ENCODE measurements at places on chromosomes 2 and 18.

- no peak for DNase-seq
These were observed 292.9 kb downstream of the XIRP2 start for GRCh38 chr2:167181134-167181533.

- no peak for DNase-seq
These were observed 47.1 kb downstream of the PLCL1 start for GRCh38 chr2:197851451-197851850.

DNA sequence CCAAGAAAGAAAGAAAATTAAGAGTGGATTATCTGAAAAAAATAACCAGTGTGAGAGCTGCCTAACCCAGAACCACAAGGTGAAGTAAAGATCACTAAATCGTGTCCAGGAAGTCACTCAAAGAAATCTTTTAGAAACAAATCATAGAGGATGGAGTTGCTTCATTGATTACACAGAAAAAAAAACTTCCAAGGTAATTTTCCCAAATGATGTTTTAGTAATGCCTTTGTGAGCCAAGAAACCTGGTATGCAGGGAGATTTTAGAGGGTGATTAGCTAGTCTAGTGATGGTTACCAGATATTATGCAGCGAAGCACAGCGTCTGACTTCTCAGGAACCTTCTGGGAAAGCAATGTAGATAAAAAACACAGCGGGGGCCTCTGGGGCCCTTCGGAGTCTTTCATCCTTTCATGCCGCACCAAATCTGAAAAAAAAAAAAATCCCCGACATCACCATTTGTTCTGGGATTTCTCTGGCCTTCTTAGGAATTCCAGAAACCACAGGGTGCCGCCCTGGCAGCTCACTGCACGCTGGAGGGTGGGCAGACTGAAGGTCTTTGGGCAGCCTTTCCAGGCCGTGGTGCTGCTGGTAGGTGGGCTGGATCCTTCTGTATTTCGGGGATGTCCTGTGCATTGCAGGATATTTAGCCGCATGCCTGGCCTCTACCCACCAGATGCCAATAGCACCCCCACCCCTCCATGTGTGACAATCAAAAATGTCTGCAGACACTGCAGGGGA, 17.3 kb downstream of the ALPK2 start:
- no peak for DNase-seq

DNA sequence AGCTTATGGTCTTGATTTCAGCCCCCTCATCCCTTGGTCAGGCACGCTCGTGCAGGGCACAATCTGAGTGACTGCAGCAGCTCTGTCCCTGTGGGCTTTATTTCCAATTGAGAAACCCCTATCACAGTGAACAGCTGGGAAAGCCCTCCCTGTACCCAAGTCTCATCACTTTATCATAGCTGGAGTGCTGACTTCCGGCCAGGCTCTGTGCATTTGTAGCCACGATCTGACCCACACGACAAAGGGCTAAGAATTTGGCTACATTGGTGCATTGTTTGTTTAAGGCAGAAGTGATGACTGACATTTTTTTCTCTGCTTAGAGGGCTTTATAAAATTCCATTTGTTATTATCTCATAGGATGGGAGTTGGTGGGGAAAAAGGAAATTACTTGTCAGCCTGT, 184.4 kb downstream of the KCNS3 start:
- no peak for DNase-seq

- DNase-seq: no peak
These were observed 43.7 kb upstream of the TMEM163 start for GRCh38 chr2:134762508-134762907.

DNA sequence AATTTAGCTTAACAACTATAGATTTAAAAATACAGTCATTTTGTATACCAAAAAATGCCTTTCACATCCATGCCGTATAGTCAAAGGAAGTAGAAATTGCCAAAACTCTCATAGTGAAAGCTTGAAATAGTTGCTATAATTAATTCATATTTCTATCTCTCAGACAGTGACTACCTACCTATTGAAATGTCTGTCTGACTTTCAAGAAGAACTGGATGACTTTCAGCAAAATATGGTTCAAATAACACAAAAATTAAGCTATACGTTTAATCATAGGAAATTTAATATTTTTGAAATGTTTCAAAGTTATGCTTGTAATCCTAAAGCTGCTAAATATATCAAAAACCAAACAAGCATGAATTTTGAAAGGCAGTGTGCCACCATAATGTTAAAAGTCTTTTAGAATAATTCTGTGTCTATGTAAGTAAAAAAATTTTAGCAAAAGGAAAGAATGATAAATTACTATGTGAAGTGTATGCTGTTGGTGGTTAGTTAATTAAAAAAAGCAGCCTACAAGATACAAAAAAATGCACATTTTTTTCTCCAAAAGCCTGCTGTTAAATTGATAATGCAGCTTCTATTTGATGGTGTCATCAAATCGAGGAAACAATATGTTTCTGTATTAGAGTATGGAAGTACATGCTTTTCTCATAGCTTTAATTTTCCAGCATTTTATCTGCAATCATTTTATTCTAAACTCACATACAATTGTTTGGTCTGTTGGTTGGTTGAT, 57.7 kb upstream of the ST6GAL2 start:
- no peak for DNase-seq

GRCh38 chr2:61534926-61535325, 3.2 kb downstream of the XPO1 start:
- DNase-seq: no peak

GRCh38 chr18:289026-289425, 21.2 kb upstream of the THOC1 start:
- DNase-seq: no peak

DNA sequence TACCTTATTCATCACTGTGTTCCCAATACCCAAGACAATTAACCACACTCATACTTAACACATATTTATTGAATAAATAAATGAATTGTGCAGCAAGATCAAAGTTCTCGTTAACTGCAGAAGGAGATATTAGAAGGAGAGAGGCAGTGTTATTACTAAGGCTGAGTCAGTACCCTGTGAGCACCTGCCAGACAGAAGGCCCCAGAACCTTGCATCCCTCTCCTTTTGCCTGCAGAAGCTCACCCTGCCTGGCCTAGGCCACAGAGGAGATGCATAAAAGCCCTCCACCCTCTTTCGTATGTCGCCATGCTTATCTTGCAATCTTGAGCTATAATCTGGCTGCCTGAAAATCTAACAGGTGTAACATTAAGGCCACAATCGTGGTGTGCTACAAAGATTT, 20.5 kb upstream of the RNF149 start:
- no peak for DNase-seq

DNA sequence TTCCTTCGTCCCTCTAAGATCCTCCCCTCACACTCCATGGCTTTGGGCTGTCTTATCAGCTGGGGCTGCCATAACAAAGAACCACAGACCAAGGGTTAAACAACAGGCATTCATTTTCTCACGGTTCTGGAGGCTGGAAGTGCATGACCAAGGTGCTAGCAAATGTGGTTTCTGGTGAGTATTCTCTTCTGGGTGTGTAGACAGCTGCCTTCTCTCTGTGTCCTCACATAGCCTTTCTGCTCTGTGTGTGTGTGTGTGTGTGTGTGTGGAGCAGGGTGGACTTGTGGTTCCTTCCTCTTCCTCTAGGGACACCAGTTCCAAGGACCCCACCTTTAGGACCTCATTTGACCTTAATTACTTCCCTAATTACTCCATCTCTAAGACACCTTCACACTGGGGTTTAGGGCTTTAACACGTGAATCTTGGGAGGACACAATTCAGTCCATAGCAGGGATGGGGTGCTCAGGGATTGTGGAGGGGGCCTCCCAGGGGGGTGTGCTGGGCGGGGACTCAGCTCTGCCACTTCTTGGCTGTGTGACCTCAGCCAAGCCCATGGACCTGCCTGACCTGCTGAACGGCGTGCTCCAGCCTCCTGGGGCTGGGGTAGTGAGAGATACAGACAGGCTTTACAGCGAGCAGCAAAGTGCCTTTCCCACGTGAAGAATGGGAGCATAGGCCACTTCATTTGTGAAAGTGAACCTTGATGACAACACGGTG, 38.0 kb downstream of the ACKR3 start:
- DNase-seq: no peak

GRCh38 chr18:30954262-30954661, 88.3 kb downstream of the DSC3 start:
- DNase-seq: no peak

- no peak for DNase-seq
These were observed 68.8 kb downstream of the PTPRM start for GRCh38 chr18:7635948-7636347.

DNA sequence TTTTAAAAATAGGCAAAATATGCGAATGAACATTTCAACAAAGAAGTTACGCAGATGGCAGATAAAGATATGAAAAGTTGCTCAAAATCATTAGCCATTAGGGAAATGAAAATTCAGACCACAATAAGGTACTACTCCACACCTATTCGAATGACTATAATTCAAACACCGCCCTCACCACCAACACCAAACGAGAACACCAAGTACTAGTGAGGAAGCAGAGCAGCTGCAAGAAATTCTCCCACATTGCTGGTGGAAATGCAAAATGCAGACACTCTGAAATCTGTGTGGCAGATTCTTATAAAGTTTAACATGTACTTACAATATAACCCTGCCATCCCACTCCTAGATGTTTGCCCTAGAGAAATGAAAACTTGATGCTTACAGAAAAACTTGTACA, 17.3 kb upstream of the PRKCE start:
- no peak for DNase-seq

GRCh38 chr2:39373181-39373802, 63.8 kb downstream of the MAP4K3 start:
- DNase-seq: no peak

DNA sequence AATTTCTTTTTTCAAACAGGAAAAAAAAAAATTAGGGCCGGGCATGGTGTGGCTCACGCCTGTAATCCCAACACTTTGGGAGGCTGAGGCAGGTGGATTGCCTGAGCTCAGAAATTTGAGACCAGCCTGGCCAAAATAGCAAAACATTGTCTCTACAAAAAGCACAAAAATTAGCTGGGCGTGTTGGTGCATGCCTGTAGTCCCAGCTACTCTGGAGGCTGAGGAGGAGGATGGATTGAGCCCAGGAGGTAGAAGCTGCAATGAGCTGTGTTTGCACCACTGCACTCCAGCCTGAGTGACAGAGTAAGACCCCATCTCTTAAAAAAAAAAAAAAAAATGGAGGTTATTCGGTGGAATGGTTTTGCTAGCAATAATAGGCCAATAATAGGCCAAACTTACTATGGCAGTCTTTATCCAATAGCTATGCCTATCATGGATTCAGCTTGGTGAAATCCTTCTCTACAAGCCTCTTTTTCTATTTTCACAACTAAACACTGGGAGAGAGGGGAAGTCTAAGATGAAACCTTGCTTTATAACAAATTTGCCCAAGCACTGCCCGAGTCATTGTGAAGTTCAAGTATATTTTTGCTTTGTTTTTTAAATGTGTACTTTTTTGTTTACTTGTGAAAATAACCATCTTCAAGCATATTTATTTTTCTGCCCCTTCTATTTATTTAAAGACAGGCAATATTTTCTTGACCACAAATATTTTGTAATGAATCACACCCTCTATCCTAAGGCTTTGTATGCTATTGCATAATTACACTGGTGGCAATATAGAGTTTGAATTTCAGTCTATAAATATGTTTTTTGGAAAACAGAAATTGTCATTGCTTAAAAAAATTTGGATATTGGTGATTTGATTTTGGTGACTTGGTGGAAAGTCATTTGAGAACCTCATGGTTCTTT, 20.0 kb upstream of the KYNU start:
- no peak for DNase-seq

DNA sequence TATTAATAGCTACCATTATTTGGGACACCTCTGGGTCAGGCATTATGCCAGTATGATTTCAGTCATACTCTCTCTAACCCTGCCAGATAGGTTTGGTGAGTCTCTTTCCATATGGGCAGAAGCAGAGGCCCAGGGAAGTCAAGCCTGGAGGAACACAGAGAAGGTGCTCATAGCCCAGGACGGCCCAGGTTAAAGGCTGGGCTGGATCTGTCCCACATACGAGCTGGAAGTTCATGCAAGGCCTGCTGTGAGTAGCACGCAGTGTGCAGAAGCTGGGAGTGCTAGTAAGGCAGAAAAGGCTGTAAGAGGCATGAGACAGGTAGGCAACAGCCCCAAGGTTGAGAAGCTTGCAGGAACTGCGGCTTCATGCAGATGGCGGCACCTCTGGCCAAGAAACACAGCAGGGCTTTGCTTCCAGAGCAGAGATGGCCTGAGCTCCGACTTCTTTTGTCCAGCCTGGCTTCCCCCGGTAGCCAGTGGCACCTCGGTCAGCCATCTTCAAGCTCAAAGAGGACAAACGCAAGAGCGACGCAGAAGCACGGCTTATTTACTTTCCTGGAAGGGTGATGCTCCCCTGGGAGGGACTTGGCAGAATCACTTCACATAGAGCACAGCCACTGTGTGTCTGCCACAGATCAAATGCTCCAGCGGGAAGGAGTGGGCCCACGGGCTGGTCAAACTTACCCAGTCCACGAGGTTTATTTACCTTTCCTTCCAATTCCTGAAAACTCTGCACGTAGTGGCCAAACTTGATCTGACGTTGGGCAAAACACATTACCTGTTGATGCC, 58.5 kb upstream of the MAP4K4 start:
- DNase-seq: no peak

DNA sequence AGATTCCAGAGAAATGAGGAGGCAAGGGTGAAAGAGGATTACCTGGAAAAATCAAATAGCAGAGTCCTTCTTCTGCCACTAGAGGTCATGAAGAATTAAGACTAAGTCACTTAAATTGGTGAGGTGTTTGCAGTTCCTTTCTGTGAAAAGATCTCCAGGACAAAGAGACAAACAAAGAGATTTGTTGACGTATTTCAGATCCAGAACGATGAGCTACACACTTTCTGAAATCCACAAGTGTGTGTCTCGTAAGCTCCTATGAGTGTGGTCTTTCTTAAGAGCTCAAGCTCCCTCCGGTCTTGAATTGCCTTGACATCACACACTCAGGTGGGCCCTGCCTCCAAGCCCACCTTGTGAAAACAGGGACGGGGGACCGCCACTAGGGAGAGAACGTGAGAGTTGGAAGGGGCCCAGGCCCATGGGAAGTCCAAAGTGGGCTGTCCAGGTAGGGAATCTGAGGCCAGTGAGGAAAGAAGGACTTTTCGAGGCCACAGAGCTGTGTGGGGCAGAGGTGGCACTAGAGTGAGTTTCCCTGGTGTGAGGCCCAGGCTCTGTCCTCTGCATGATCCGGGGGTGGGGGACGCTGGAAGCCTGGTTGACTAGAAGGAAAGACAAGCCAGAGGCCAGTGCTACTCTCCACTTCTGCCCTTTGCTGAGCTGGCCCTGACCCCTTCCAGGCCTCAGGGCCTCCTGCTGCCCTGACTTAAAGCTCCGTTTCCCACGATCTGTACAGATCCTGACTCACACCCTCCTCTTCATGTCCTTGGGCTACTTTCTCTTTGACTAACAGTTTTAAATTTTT, 168.1 kb upstream of the NCK2 start:
- DNase-seq: no peak

- DNase-seq: no peak
These were observed 39.8 kb downstream of the CCDC68 start for GRCh38 chr18:54919412-54919811.

DNA sequence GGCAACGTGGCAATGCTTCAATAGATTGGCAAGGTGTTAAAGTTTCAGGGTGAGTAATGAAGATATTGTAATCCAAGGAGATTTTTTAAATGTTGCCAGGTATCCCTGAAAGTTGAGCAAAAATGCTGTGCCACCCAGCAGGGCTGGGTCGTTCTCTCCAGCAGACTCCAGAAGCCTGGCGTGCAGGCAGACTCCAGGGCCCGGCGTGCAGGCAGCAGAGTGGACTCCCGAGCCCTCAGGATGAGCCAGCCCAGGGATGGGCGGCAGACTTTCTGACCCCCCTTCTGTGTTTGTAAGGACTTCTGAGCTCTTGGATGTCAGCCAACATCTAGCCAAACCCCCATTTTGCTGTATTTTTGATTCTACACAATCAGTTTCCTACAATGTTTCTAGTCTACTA, 289.1 kb downstream of the ZNF516 start:
- DNase-seq: no peak

GRCh38 chr2:160331258-160332025, 131.4 kb upstream of the ITGB6 start:
- no peak for DNase-seq
